Hepatocyte (in vitro differentiated cells): ENCODE measurements at places on chromosomes 7 and 10. TPM values are rescaled to one million over a fixed set of nuclear protein-coding genes. Genes with fewer than 3 reads are reported as not detected.

DNA sequence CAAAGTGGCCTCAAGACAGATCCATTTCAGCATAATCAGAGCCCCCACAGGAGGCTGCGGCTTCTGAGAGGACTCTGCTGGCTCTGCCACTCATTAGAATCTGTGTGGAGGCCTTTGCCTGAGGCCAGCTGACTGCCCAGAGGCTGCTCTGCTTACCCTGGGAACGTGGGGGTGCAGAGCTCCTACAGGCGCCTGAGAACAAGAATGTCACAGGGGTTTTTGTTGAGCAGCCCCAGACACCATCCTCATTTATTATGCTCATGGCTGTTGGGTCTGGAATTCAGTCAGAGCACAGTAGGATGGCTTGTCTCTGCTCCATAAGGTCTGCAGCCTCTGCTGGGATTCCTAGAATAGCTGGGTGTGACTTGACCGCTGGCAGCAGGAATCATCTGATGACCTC lies 101.8 kb upstream of the GDF10 start:
- DNase-seq, result no peak

DNA sequence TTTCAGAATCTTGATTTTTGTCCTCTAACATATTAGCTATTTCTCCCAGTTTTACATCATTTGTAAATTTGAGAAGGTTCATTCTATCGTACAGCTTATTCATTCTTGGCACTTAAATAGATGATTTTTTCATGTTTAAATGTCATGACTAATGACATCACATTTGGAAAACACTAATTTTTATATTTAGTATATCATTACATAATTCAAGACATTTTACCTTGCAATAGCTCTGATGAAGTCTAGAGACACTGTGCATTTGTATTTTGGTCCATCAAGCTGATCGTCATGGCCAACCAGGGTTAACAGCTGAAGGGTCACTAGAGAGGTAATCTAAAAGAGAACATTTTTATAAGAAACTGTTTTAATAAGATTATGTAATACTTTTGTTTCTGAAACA lies 71.3 kb downstream of the ORC5 start:
- DNase-seq, result no peak

The UCMA gene
- not detected in 2 replicates for total RNA-seq

- no peak for DNase-seq
Measured at GRCh38 chr7:32802305-32802910, 89.2 kb downstream of the KBTBD2 start.

The ICA1 gene
- 32.9 and 36.7 TPM in 2 replicates for total RNA-seq

DNA sequence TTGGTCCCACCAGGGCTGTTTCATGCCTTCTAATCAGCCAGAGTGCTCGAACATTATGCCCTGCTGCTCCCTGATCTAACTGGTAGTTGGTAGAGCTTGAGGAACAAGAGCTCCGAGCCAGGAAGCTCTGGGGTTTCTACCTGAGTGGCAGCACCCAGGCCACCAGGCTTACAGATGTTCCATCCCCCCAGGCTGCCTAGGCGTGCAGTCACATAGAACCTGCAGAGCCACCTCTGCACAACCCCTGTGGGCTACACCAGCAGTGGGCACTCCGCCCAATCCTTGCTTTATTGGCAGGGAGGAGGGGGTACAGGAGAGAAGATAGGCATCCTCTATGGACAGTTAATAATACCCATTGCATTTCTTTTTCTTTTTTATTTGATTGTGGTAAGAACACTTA lies 21.8 kb downstream of the MAP3K8 start:
- no peak for DNase-seq

The NODAL gene
- total RNA-seq, result not detected in 2 replicates

GRCh38 chr10:103645141-103646054 lies 151.9 kb downstream of the NEURL1 start:
- DNase-seq, result peak; percentile 61

- no peak for DNase-seq
Measured at GRCh38 chr10:81873231-81873931, 1.6 kb upstream of the NRG3 start.

The PNLIP gene
- total RNA-seq, result 0.13 TPM in 1 of 2 replicates, not detected in the other

GRCh38 chr10:53223851-53224250 lies 451.3 kb upstream of the MBL2 start:
- DNase-seq, result peak; percentile 6

The ZNF775 gene
- total RNA-seq, result 5.2 and 8.3 TPM in 2 replicates

DNA sequence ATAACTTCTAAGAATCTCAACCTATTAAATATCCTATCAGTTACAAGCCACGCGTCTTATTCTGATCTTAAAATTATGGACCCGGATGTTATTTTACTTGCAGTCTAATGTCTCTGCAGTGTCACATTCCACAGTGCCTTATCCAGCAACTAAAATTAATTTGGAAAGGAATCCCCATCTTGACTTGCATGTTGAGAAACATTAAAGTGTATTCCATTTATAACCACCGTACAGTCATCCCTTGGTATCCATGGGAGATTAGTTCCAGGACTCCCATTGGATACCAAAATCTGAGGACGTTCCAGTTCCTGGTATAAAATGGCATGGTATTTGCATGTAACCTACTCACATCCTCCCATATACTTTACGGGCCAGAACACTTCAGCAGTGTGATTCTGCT lies 194.7 kb downstream of the ARHGAP21 start:
- DNase-seq, result no peak

- no peak for DNase-seq
Measured at GRCh38 chr10:65769828-65770227, 1156.0 kb upstream of the LRRTM3 start.

- DNase-seq, result no peak
Measured at GRCh38 chr10:78441010-78441409, 407.3 kb downstream of the RPS24 start.

DNA sequence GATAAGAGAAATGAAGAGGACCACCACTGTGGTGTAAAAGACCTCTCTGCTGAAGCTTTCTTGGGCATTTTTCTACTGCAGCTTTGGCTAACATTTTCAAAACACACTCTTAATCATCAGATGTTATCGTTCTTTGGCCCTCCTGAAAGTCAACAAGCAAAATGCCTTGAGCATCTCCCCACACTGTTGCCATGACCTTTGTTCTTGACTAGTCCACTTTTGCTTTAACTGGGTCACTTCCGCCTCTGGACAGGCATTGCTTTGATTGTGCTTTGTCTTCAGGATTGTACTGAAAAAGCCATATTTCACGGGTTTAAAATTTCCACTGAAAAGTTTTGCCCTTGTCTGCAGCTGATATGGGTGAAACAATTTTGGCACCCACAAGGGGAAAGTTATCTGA lies 107.8 kb upstream of the CXCL12 start:
- DNase-seq, result no peak

- peak; percentile 33 for DNase-seq
Measured at GRCh38 chr7:25073451-25073850, 51.6 kb downstream of the CYCS start.

The FRMPD2 gene
- total RNA-seq, result 0.10 and 0.52 TPM in 2 replicates

- DNase-seq, result no peak
Measured at GRCh38 chr7:110564246-110564645, 526.7 kb upstream of the LRRN3 start.

DNA sequence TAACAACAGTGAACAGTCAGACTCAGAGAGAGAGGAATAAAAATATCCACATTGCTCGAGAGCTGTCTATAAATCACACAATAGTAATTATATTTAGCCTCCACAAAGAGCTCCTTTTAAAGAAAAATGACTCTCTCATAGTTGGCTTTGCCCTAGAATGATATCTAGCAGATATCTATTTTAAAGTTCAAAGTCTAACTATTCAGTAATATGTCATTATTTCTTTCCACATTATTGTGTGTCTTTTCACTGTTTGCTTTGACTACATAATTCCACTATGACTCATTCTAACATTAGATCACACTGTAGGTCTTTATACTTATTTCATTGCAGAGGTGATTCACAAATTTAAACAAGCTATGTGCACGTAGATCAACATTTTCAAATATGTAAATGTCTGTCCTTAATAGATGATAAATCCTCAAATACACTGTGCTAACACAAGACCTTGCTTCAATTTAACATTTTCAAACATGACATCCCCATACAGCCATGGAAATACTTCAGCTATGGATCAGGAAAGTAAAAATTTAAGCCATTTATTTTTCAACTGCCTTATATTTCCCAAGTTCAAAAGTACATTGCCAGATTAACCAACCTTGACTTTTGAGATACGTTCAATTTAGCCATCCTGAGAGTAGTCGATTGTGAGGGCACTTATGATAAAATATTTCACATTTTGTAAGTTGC lies 99.9 kb upstream of the AKR1E2 start:
- DNase-seq, result peak; percentile 32

DNA sequence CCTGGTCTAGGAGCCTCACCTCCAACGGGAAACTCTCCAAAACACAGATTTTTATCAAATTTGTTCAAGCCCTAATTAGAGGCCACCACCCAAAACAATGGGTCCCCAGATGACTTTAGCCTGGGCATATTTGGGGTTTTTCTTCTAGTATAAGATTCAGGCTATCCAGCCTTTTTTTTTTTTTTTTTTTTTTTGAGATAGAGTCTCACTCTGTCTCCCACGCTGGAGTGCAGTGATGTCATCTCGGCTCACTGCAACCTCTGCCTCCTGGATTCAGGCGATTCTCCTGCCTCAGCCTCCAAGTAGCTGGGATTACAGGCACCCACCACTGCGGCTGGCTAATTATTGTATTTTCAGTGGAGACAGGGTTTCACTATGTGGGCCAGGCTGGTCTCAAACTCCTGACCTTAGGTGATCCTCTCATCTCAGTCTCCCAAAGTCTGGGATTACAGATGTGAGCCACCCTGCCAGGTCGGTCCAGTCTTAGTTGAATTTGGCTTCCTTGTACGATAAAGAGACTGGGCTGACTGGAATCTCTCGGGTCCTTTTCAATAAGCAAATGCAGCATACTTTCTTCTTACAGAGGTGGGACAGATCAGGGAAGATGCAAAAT lies 91.4 kb upstream of the KLF6 start:
- no peak for DNase-seq

The TUBAL3 gene
- total RNA-seq, result 1.0 and 1.7 TPM in 2 replicates

GRCh38 chr10:49679480-49679893 lies at the start of gene C10orf53:
Gene C10orf53, plus strand, starts transcription at chr10:49679651. Its CDS starts 47 bp downstream, at chr10:49679698.
- peak; percentile 90 for DNase-seq

The ENO4 gene
- total RNA-seq, result 0.28 and 0.43 TPM in 2 replicates

The PTCD1 gene
- total RNA-seq, result 9.2 and 11.3 TPM in 2 replicates

GRCh38 chr7:99453105-99453504 lies 12.9 kb downstream of the ATP5MF start:
- DNase-seq, result no peak

- no peak for DNase-seq
Measured at GRCh38 chr10:44577533-44577932, 192.6 kb upstream of the CXCL12 start.

The PHYH gene
- total RNA-seq, result 50.1 and 62.3 TPM in 2 replicates

DNA sequence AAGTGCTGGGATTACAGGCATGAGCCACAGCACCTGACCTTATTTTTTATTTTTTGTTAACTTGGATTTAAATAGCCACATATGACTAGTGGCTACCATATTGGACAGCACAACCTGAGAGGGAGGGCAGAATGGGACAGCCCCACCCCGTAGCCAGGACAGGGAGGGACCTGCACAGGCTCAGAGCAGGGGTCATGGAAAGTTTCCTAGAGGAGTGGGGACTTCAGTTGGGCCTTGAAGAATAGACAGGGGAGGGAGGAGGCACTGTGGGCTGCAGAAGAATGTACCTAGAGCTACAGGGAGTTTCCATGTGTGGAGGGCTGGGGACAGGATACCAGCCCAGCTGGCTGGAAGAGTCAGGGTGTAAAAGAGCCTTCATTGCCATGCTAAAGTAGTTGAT lies 8.8 kb downstream of the TRIM8 start:
- DNase-seq, result no peak

The TCAF2 gene
- total RNA-seq, result 1.0 and 1.1 TPM in 2 replicates
